ENCODE measurements at places on chromosomes 5 and 9.
A peak's percentile ranks its signal among the peaks of the same experiment; 100 is the strongest.

DNA sequence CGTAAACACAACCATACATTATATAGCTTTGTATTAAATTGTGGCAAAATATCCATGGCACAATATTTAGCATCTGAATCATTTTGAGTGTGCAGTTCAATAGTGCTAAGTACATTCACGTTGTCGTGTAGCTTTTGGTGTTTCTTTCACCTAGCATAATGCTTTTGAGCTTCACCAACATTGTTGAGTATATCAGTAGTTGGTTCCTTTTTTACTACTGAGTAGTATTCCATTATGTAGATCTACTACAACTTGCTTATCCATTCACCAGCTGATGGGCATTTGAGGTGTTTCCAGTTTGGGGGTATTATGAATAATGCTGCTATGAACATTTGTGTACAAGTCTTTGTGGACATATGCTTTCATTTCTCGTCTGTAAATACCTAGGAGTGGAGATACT lies 27.3 kb upstream of the CTNNAL1 start:
- no peak for DNase-seq

GRCh38 chr9:128042043-128042442 lies 25.1 kb downstream of the NAIF1 start:
- no peak for DNase-seq

DNA sequence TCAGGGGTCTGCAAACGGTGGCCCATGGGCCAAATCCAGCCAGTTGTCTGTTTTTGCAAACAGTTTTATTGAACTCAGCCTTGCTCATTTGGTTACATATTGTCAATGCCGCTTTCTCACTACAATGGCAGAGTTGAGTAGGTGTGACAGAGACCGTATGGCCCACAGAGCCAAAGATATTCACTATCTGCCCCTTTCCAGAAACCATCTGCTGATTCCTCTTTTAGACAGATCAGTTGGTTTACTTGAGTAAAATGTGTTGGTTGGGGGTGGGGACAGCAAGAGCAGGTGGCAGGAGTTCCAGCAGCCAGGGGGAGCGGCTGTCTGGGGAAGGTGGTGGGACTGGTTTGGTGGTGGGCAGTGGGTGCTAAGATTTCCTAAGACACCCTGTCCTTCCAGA lies 54.8 kb downstream of the COL27A1 start:
- DNase-seq, result no peak

GRCh38 chr5:93717162-93717561 lies 24.2 kb downstream of the POU5F2 start:
- DNase-seq, result peak; percentile 47

GRCh38 chr5:98318386-98318785 lies 455.1 kb upstream of the RGMB start:
- no peak for DNase-seq
